ENCODE measurements at places on chromosomes 3 and 15.

GRCh38 chr3:177602601-177603147, 405.4 kb upstream of the TBL1XR1 start:
- DNase-seq: no peak

DNA sequence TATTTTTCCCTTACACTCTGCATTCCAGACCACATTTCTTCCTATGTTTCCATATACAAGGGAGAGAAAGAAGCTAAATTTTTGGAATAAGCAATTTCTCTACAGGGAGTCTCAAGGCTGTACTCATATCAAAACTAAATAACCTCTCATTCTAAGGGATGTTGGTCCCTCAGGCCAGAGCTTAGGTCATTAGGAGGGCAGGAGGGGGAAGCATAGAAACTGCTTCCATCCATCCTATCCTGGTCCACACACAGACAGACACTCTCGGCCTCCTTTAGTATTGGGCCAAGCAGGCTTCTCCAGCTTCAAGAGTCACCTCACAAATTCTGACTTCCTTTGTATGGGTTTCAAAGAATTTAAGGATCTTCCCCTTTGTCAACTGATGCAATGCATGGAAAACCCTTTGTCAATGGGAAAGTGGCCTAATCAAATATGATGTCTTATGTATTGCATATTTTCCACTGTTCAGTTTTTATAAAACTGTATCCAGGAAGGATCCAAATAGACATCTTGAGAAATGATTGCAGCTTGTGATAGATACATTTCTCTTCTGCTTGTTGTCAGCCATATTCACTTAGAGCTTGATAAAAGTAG, 140.7 kb upstream of the RARB start:
- no peak for DNase-seq

DNA sequence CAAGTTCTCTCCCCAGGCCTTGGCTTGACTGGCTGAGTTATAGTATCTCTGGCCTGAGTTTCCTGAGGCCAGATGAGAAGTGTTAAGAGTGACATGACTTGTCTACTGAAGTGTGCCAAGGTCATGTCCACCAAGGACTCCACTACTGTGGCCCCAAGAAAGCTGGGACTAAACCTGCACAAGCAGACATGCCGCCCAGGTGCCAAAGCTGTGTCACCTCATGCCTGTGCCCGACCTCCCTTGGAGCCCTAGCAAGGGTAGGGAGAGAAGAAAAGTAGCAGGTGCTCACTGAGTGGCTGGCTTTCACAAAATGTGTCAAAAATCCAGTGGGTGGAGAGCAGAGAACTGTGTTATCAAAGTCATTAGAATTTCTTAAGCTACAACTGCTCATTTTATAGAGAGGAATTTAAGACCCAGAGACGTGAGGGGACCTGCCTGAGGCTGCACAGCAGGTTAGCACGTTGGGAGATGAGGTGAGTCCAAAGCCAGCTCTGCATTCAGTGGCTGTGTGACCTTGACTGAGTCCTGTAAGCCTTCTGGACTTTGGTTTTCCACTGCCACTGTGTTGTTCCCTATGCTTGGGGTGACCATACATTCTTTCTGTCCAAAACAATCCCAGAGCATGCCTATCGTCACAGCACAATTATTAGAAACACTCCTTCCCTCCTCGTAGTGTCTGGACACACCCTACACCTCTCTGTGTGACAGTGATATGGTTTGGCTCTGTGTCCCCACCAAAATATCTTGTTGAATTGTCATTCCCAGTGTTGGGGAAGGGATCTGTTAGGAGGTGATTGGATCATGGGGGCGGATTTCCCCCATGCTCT, 5.0 kb upstream of the LYSMD4 start:
- no peak for DNase-seq

- DNase-seq: no peak
These were observed 206.3 kb upstream of the TLE3 start for GRCh38 chr15:70303981-70304380.

- DNase-seq: no peak
These were observed 384.4 kb upstream of the C2CD4B start for GRCh38 chr15:62549345-62549970.

GRCh38 chr15:84764989-84765388, 16.6 kb downstream of the ZNF592 start:
- DNase-seq: no peak

DNA sequence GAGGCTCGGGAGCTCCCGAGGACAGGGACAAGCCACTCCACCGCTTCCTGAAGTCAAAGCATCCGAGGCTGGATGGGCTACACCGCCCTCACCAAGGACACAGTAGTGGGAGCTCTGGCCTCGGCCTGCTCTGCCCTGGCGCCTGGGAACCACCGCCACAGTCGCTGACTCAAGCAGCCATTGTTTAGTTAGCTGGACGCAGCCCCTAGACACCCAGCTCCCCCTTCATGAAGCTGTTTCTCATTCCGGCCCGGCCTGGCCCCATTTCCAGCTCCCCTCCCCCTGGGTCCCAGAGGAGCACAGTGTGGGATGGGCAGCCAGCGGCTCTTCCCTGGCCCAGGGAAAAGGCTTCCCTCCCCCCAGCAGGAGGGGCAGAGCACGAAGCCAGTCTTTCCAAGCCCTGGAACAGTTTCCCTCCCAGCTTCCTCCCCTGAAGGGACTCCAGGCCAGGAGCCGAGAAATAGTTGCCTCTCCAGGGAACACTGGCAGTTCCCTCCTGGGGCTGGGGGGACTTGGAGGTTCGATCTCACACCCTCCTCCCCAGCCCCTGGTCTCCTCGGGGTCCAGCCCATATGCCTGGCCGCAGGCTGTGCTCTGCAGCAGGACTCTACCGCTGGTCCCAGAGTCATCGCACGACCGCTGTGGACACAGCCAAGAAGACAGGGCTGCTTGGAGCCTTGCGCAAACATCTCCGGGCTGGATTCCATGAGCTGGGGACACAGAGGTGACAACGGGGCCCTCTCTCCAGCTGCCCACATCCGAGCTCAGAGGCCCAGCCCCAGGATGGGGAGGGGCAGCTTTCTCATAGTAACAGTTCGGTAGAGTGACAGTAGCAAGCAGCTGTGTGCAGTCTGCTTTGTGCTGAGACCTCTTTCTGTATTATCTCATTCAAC, 10.0 kb downstream of the PLXND1 start:
- no peak for DNase-seq

GRCh38 chr3:113286524-113286923, 75.2 kb downstream of the BOC start:
- DNase-seq: no peak

DNA sequence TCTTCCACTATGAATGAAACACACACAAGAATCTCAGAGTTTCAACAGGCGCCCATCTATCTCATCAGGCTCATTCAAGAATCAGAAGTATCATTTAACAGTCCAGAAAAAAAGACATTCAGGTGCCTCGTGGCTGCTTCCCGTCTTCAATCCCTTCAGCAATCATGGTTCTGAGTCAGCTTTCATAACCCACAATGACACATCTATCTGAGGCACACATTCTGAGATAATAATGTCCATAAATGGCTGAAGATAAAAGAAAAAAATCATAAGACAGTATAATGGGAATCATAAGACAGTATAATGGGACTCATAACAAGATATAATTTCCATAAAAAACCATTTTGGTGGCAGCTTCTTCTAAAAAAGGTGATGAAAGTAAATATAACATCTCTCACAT, 52.4 kb downstream of the TNIK start:
- no peak for DNase-seq

- no peak for DNase-seq
These were observed 103.1 kb downstream of the LRRK1 start for GRCh38 chr15:101022306-101022705.

DNA sequence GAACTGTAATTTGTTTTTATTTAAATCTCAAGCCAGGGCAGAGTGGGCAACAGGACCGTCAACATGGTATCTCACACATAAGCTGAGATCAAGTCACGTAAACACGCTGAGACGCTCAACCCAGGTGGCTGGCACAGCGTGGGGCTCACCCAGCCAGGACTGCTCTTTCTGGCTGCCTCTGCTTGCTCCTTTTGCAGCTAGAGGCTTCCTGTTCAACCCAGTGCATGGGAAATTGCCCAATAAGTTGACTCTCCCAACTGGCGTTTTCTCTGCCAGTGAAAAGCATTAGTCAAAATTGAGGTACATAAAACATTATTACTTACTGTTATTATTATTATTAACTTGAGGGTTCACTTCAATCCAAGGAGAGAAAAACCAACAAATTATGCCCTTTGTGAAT, 398.1 kb downstream of the NR2F2 start:
- no peak for DNase-seq

DNA sequence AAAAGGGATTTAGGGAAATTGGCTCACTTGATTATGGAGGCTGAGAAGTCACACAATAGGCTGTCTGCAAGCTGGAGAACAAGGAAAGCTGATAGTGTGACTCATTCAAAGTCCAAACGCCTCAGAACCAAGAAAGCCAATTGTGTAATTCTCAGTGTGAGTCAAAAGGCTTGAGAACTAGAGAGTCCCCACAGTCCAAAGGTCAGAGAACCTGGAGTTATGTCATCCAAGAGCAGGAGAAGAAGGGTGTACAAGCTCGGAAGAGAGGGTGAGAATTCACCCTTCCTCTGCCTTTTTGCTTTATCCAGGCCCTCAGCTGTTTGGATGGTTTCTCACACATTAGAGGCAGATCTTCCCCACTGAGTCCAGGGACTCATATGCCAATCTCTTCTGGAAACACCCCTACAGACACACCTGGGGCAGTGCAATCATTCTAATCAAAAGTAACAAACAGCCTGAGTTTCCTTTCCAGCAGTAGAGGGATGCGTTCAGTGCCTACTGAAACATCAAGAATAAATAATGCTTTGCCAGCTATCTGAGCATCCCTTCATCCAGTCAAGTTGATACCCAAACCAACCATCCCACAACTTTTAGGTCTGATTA, 271.5 kb downstream of the SATB1 start:
- no peak for DNase-seq

All from stimulated activated CD8-positive, alpha-beta memory T cell treated with anti-CD3 and anti-CD28 coated beads, Interleukin-4, amount 100 ng/mL, for 4 hours (primary cell).